ENCODE measurements at places on chromosomes 5 and 9.

DNA sequence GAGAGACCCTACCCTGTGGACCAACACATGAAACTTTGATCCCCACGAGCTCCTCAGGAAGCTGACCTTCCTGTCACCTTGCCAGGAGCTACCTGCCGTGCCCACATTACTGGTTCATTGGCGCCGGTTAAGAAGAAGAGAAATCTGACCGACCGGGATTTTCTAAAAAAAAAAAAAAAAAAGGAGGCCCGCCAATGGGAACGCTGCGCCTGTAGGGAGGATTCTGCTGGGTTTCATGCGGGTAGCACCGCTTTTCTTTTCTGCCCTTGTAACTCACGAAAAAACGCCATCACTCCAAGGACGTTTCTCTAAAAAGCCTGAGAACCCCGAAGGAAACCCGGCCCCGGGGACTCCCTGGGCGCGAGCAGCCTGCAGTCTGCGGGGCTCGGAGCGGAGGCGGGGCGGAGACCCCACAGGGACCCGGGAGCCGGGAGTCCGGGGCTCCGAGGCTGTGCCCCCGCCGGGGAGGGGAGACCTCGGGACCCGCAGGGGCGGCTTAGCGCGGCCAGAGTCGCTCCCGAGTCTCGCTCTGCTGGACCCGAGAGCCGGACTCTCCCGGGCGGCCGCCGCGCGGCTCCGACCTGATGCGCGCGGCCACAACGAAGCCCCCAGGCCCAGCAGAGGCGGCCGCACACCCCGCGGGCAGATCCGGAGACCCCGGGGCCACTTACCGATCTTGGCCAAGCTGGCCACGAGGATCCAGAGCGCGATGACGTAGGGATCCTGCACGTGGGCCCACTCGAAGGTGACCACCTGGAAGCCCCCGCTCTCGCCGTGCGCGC lies 617 bp downstream of the SLC9A3 start:
- no peaks in the 10 kb centered on the region for H3K36me3 ChIP-seq
- H3K4me1 ChIP-seq, result peaks cover 15% of the 10 kb centered on the region
- no peak for DNase-seq
- H3K27me3 ChIP-seq, result no peaks in the 10 kb centered on the region
- H3K4me3 ChIP-seq, result peak overlapping the region; percentile 38

DNA sequence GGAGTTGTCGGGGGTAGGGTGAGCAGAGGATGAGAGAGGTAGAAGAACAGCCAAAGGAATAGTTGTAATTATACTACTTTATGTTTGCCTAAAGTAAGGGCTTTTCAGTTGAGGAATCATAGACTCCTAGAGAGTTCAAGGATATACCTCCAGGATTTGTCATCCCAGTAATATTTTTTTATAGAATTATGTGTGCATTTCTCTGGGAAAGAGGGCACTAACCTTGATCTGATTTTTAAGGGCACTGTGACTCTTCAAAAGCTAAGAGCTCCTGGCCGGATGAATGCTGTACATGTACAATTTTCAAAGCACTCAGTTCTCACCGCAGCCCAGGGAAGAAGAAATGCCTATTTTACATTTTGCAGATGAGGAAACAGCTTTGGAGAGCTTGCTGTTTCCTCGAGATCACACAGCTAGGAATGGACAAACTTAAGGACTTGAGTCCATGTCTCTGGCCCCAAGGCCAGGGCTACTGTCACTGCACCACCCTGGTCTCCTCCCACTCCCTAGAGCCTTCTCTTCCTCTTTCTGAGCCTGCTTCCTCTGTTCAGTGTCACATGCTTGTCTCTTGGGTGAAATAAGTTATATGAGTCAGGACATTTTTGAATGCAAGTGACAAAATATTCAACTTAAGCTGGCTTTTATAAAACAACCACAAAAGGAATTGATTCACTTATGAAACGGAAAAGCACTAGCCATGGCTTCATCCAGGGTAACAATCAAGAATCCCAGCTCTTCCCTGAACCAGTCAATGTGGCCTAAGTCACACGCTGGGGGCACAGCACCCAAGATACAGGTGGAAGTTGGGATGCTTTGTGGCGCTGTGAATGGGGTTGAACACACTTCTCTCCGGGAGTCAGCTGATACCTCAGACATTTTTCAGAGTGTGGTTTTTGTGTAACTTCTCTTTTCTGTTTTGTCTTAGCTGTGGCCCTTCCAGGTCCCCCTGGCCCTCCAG lies 45.7 kb upstream of the TGFBR1 start:
- H3K27me3 ChIP-seq, result no peaks in the 10 kb centered on the region
- no peaks in the 10 kb centered on the region for H3K4me1 ChIP-seq
- H3K36me3 ChIP-seq, result no peaks in the 10 kb centered on the region
- H3K4me3 ChIP-seq, result no peak overlapping the region
- DNase-seq, result no peak
- no peak overlapping the region for H3K27ac ChIP-seq

- DNase-seq, result no peak
- no peaks in the 10 kb centered on the region for H3K27me3 ChIP-seq
- no peak overlapping the region for H3K27ac ChIP-seq
- H3K36me3 ChIP-seq, result no peaks in the 10 kb centered on the region
Measured at GRCh38 chr9:129209109-129209508, 31.0 kb upstream of the IER5L start.

DNA sequence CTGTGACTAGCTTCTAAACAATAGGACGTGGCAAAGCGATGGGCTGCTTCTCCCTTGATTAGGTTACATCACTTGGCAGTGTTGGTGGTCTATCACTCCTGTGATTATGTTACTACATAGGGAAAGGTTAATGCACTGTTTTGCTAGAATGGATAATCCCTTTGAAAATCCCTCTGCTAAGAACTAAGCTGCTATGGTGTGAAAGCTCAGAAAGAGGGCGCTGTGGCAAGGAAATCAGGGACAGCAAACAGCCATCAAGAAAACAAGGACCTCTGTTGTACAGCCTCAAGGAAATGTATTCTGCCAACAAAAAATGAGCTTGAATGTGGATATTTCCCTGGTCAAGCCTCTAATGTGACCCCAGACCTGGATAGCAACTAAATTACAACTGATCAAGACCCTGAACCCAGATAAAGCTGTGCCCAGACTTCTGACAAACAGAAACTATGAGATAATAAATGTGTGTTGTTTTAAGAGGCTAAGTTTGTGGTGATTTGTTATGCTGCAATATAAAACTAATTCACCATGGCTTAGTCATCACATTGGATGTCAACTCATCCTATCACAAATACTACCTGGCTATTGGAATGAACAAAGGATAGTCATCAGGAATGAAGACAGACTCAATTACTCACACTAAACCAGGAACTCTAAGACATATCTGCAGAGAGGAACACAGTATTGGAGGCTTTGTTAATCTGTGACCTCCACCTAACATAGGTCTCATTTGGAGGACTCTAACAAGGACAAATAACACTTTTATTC lies 1215.9 kb downstream of the EFNA5 start:
- H3K4me1 ChIP-seq, result no peaks in the 10 kb centered on the region
- DNase-seq, result peak; percentile 35
- no peak overlapping the region for H3K4me3 ChIP-seq
- H3K36me3 ChIP-seq, result no peaks in the 10 kb centered on the region
- H3K27me3 ChIP-seq, result no peaks in the 10 kb centered on the region

- DNase-seq, result no peak
- H3K27ac ChIP-seq, result no peak overlapping the region
- H3K36me3 ChIP-seq, result no peaks in the 10 kb centered on the region
- no peak overlapping the region for H3K4me3 ChIP-seq
- H3K27me3 ChIP-seq, result no peaks in the 10 kb centered on the region
- no peaks in the 10 kb centered on the region for H3K4me1 ChIP-seq
Measured at GRCh38 chr5:58544195-58544594, 38.7 kb upstream of the RAB3C start.

- H3K36me3 ChIP-seq, result no peaks in the 10 kb centered on the region
- no peak overlapping the region for H3K27ac ChIP-seq
- no peak overlapping the region for H3K4me3 ChIP-seq
- no peak for DNase-seq
Measured at GRCh38 chr9:29176231-29176630, 1603.0 kb upstream of the C9orf72 start.

GRCh38 chr5:125412561-125413495 lies 666.4 kb upstream of the ZNF608 start:
- H3K4me3 ChIP-seq, result no peak overlapping the region
- peaks cover 27% of the 10 kb centered on the region for H3K4me1 ChIP-seq
- H3K27ac ChIP-seq, result peak overlapping the region; percentile 71
- H3K27me3 ChIP-seq, result no peaks in the 10 kb centered on the region
- DNase-seq, result peak; percentile 70

- H3K4me1 ChIP-seq, result no peaks in the 10 kb centered on the region
- no peaks in the 10 kb centered on the region for H3K27me3 ChIP-seq
- H3K36me3 ChIP-seq, result no peaks in the 10 kb centered on the region
Measured at GRCh38 chr5:15621094-15621493, 121.1 kb downstream of the FBXL7 start.

GRCh38 chr9:76136986-76137385 lies 246.5 kb downstream of the PCSK5 start:
- no peaks in the 10 kb centered on the region for H3K36me3 ChIP-seq
- H3K27ac ChIP-seq, result no peak overlapping the region
- no peaks in the 10 kb centered on the region for H3K4me1 ChIP-seq
- H3K4me3 ChIP-seq, result no peak overlapping the region

- H3K4me1 ChIP-seq, result peaks cover 10% of the 10 kb centered on the region
- DNase-seq, result no peak
- H3K27me3 ChIP-seq, result no peaks in the 10 kb centered on the region
- no peak overlapping the region for H3K4me3 ChIP-seq
- no peaks in the 10 kb centered on the region for H3K36me3 ChIP-seq
Measured at GRCh38 chr9:102768002-102768401, 227.1 kb upstream of the CYLC2 start.

GRCh38 chr5:139822553-139823425 lies 27.2 kb downstream of the PSD2 start:
- no peaks in the 10 kb centered on the region for H3K36me3 ChIP-seq
- H3K27me3 ChIP-seq, result no peaks in the 10 kb centered on the region
- no peaks in the 10 kb centered on the region for H3K4me1 ChIP-seq
- no peak overlapping the region for H3K4me3 ChIP-seq
- DNase-seq, result peak; percentile 22
- no peak overlapping the region for H3K27ac ChIP-seq

- H3K27me3 ChIP-seq, result no peaks in the 10 kb centered on the region
- H3K4me1 ChIP-seq, result no peaks in the 10 kb centered on the region
- peak overlapping the region; percentile 78 for H3K27ac ChIP-seq
- H3K36me3 ChIP-seq, result no peaks in the 10 kb centered on the region
- no peak for DNase-seq
Measured at GRCh38 chr9:71910650-71911060, 338 bp downstream of the ABHD17B start.

DNA sequence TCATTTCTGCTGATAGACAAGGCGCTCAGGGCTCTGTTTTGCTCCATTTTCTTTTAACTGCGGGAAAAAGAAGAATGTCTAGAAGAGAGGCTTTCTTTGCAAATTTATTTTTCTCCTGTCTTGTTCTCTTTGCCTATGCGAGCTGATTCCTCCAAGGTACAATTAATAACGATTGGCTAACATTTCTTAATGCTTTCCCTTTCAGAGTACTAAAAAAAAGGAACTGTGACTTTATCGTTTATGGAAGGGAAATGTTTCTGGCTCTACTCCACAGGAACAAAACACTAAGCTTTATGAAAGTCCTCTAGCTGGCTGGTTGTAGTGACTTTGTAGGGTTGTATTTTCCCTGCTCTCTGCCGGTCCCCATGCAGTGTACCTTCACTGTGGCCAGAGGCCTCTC lies 11.7 kb downstream of the NSG2 start:
- no peaks in the 10 kb centered on the region for H3K27me3 ChIP-seq
- no peak for DNase-seq
- no peak overlapping the region for H3K4me3 ChIP-seq
- no peaks in the 10 kb centered on the region for H3K4me1 ChIP-seq

DNA sequence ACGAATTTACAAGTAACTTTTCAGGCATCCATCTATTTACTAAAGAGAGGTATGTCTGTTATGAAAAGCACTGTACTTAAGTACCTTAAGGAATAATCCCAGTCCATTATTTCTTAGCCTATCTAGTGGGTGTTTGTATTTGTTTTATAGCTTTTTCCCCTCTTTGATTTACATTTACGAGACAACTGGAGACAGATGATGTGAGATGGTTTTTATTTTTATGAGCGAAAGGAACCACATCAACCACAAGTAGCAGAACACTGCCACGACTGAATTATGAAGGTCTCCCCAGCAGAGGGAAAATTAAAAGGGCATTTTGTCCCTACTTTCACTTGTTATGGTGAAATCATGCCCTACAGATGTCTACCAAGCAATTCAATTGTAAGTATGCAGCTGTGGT lies 357.8 kb downstream of the NFIB start:
- H3K4me3 ChIP-seq, result no peak overlapping the region
- no peaks in the 10 kb centered on the region for H3K36me3 ChIP-seq
- H3K27ac ChIP-seq, result no peak overlapping the region

DNA sequence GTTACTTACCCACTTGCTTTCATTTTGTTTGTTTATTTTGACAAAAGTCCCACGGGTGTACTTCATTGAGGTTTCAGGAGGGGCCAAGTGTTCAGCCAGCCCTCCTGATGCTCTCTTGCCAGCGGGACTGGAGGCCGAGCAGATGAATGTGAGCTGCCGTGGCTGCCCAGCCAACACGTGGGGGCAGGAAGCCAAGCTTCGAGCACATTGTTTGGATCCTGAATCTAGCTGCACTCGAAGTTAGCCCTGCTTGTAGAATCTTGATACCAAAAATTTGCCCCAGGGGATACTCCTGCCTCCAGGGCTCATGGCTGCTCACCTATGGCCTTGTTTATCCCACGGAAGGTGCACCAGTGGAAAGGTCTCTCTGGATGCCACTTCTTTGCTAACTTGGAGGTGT lies 49.3 kb downstream of the RASGEF1C start:
- H3K4me3 ChIP-seq, result no peak overlapping the region
- no peaks in the 10 kb centered on the region for H3K27me3 ChIP-seq
- H3K36me3 ChIP-seq, result no peaks in the 10 kb centered on the region
- H3K27ac ChIP-seq, result no peak overlapping the region
- DNase-seq, result no peak

DNA sequence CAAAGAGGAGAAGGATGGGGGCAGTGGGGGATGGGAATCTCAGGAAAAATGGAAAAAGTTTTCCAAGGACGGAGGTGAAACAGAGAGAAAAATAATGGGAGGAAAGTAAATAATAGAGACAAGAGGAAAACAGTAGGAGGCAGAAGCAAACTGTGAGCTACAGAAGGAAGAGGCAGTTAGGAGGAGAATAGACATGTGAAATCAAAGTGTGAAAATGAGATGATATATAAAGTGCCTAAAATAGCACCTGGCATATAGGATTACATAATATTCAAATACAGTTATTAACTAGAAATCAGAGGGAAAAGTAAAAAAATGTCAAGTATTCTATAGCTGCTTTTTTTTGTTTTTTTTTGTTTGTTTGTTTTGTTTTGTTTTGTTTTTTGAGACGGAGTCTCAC lies 44.0 kb upstream of the PLIN2 start:
- no peaks in the 10 kb centered on the region for H3K36me3 ChIP-seq
- H3K27ac ChIP-seq, result no peak overlapping the region
- no peaks in the 10 kb centered on the region for H3K27me3 ChIP-seq
- no peak for DNase-seq
- H3K4me3 ChIP-seq, result no peak overlapping the region
- peaks cover 14% of the 10 kb centered on the region for H3K4me1 ChIP-seq

GRCh38 chr5:142870532-142871362 lies 100.6 kb downstream of the ARHGAP26 start:
- H3K36me3 ChIP-seq, result no peaks in the 10 kb centered on the region
- no peak for DNase-seq
- H3K4me3 ChIP-seq, result no peak overlapping the region
- peaks cover 24% of the 10 kb centered on the region for H3K4me1 ChIP-seq
- H3K27ac ChIP-seq, result no peak overlapping the region
- H3K27me3 ChIP-seq, result no peaks in the 10 kb centered on the region

GRCh38 chr5:173789031-173789920 lies 98.9 kb upstream of the CPEB4 start:
- no peak overlapping the region for H3K27ac ChIP-seq
- H3K27me3 ChIP-seq, result no peaks in the 10 kb centered on the region
- no peak for DNase-seq
- H3K36me3 ChIP-seq, result no peaks in the 10 kb centered on the region
